ENCODE measurements at places on chromosomes 12 and 14.

- peak; percentile 89 for DNase-seq
Measured at GRCh38 chr12:6372403-6373003, 2.9 kb downstream of the SCNN1A start.

DNA sequence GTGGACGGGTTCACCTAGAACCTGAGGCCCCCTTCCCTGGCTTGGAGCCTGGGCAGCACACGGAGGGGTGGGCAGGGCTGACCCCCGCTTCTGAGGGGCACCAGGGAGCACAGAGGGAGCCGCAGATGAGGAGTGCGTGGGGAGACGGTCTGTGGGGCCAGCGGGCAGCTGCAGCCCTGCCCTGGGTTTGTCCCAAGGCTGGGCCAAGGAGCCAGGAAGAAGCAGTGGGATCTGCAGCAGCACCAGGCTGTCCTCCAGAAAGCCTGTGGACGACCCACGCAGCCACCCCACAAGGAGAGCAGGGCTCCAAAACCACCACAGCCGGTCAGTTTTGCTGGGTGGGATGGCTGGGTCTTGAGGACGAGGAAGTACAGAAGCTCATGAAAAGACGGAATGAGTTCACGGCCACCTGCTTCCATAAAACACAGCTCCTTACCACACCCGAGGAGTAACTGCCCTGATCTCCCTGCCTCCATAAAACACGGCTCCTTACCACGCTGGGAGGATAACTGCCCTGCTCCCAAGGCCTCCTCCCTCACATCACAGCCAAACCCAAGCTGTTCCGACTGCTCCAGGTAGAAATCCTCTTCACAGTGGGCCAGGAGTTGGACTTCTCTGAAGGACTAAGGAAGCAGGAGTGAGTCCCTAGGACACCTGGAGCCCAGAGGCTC, 9.9 kb upstream of the GOLGA3 start:
- DNase-seq: no peak

DNA sequence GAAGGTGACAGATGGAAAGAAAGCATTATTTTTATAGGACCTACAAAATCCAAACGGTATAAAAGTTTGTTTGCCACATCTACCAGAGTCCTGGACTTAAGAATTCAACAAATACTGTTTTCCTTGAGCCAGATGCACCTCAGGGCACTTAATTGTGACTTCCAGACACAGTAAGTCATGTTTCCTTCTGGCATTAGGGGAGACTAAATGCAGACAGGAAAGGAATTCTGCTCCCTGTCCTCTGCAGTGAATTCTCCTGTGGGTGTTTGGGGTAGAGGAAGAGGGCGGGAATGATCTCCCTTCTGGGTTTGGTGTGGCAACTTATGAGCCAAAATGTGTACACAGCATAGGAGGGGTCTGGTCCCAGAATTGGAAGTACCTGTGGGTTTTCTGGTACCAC, 93.9 kb upstream of the ZDHHC17 start:
- no peak for DNase-seq

DNA sequence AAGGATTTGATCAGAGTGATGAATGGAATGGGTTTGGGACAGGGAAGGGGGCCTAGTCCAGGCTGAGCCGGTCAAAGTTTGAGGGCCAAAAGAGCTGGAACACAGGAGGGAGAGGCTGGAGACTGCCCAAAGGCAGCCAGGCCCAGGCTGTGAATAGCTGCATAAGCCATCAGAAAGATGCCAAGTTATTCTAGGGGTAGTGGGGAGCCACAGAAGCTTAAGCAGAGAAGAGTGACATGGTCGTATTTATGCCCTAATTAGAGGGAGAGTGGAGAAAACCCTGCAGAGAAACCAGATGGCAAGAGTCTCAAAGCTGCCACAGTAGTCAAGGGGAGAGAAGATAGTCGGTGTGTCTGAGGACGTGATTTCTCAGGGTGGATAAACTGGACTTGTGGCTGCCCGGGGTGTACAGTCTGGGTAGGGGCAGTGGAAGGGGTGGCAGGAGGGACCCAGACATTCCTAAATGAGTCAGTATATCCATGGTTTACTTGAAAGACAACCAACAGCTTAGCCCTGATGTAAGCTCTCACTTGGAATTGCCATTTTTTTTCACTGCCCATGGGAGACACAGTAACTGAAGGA, 99.2 kb downstream of the PRICKLE1 start:
- no peak for DNase-seq

- DNase-seq: no peak
Measured at GRCh38 chr14:76236172-76237130, 84.7 kb downstream of the GPATCH2L start.

DNA sequence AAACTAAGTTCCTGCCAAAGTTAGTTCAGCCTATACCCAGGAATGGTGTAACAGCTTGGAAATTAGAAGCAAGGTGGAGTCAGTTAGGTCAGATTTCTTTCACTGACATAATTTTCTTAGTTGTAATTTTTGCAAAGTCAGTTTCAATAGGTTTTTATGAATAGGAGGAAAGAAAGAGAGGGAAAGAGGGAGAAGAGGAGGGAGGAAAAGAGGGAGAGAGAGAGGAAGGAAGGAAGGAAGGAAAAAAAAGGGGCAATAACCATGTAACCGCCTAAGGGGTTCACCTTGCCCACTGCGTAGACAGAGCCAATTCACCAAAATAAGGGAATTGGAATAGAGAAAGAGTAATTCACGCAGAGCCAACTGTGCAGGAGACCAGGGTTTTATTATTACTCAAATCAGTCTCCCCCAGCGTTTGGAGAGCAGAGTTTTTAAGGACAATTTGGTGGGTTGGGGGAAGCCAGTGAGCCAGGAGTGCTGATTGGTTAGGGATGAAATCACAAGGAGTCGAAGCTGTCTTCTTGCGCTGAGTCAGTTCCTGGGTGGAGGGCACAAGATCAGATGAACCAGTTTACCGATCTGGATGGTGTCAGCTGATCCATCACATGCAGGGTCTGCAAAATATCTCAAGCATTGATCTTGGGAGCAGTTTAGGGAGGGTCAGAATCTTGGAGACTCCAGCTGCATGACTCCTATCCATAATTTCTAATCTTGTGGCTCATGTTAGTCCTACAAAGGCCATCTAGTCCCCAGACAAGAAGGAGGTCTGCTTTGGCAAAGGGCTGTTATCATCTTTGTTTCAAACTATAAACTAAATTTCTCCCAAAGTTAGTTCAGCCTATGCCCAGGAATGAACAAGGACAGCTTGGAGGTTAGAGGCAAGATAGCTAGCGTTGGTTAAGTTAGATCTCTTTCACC, 126.0 kb upstream of the AMIGO2 start:
- no peak for DNase-seq

GRCh38 chr12:99558109-99558508, 89.4 kb upstream of the GARIN6 start:
- no peak for DNase-seq

- peak; percentile 15 for DNase-seq
Measured at GRCh38 chr12:18998343-18999261, 130.9 kb upstream of the PLEKHA5 start.

DNA sequence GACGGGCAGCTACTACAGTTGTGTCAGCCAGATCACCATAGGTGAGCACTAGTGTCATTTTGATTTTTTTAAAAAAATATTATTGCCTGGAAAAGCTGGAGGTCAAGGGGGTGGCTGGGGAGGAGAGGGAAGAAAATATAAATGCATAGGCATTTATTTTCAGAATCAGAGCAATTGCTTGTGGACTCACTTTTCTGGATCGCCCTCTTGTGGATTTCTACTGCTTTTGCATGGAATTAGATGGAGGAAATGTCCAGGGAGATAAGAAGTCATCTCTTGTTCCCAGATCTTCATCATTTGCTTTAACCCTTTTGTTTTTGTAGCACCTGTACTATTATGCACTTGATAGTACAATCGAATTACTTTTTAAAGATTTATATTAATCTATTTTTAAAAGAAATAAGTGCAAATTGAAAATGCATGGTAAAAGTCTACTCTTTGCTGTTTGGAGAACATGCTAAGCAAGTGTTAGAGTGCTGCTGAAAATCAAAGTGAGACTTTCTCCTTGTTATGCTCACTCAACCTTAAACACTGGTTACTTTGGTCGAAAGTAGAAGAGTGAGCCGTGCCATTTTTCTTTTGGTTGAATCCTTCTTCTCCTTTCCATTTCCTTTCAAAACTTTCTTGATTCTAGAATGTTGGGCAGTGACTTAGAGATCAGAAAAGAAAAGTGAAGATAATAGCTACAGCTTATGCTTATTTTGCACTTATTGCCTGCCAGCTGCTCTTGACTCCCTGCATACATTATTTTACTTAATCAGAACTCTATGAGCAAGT, 60.6 kb upstream of the ANO4 start:
- DNase-seq: peak; percentile 70

DNA sequence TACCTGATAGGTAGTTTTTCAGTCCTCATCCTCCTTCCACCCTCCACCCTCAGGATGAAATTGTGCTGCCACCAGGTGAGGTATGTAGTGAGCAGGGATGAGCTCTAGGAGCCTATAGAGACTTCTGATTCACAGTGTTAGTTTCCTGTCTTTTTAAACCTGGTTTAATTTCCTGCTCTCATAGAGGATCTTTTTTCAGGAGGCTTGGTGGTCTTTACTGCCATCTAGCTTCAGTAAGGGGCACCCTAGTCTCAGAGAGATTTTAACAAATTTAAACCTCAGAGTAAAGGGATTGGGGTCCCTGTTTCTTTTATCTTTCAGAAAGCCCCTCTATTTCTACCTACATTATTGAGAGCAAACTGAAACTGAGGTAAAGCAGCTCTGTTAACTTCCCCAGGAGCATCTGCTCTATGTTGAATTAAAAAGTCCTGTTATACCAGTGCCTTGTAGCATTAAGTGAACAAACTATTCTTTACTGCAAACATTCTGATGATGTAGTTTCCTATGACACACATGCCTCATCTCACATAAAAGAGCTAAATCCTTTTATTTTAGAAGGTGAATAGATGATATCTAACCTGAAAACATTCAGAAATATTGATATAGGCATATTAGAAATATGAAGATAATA, 172.2 kb upstream of the DDHD1 start:
- DNase-seq: peak; percentile 17

DNA sequence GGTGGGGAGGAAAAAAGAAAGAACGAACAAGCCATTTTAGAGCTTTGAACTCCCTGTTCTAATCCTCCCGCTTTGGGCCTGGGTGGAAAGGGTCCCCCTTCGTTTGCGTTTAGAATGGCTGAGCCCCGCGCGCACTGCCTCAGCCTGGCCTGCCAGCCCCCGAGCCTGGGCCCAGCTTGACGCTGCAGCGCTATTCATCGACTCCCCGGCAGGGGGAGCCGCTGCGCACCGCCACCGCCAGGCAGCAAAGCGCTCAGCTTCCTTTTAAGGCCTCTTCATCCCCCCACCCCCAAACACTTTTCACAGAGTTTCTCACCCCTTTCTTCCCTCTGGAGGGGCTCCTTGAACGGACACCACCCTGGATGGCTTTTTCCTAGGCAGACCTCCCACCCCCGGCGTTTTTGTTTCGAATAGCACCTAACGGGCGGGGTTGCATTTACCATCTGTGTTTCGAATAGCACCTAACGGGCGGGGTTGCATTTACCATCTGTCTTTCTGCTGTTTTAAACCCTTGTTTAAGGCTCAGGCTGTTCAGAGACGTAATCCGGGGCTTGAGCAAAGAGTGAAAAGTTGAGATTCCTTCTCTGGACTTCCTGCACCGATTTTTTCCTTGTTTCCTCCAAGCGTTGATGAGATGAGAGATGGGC, 56.4 kb upstream of the PIWIL1 start:
- no peak for DNase-seq

GRCh38 chr12:100164153-100164704, 21.6 kb upstream of the BLTP3B start:
- no peak for DNase-seq

DNA sequence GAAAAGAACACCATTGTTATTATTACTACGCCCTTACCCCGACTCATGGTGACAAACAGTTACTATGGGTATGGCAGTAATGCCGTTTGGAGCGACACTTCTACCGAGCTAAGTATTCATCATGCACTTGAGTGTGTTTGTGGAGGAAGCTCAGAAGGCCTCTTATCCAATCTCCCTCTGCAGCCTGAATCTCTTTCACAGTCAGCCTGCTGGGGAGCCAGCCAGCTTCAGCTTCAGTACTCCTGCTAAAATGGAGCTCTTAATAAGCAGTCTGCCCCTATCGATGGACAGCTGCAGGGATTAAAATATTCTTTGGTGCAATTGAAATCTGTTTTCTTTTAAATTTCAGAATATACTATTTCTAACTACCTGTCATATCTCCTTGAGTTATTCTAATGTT, 24.7 kb upstream of the ATP5MC2 start:
- no peak for DNase-seq

- peak; percentile 25 for DNase-seq
Measured at GRCh38 chr14:105363847-105364708, 34.3 kb upstream of the TEX22 start.
